ENCODE measurements at places on chromosomes 3 and 15. TPM values are rescaled to one million over a fixed set of nuclear protein-coding genes. Genes with fewer than 3 reads are reported as not detected.

The ANKRD63 gene
- not detected for total RNA-seq

The FGF12 gene
- total RNA-seq: 290 TPM

The CCDC191 gene
- total RNA-seq: 0.68 TPM

The GP9 gene
- total RNA-seq: not detected

The ANKRD34C gene
- total RNA-seq: 0.52 TPM

The AGBL1 gene
- not detected for total RNA-seq

Data from heart right ventricle (tissue), 16 donors.